Fibroblast of pulmonary artery (primary cell): ENCODE measurements at places on chromosomes 7 and 10.

DNA sequence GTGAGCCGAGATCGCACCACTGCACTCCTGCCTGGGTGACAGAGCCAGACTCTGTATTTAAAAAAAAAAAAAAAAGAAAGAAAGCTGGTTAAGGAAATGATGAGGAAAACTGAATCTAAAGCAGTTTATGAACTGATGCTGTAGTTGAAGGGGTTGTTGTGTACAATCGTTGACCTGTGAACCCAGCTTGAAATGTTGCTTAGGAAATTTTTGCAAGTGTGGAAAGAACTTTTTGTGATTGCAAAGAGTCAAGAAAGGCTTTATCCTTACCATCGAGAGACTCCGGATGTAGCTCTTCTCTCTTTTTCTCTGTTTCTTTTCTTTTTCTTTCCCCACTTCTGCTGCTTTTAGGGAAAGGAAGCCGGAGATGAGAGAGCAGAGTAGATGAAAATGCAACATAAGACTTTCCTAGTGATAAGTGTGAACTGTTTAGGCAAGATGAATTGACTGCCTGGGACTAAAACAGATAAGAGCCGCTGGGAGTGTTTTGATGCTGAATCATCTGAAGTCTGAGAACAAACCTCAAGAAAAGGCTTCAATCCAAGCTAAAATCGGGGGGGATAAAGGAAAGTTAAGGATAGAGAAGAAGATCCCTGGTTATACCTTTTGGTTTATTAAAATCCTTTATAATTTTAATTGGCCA lies 69.0 kb downstream of the TAF3 start:
- DNase-seq = peak; percentile 60

DNA sequence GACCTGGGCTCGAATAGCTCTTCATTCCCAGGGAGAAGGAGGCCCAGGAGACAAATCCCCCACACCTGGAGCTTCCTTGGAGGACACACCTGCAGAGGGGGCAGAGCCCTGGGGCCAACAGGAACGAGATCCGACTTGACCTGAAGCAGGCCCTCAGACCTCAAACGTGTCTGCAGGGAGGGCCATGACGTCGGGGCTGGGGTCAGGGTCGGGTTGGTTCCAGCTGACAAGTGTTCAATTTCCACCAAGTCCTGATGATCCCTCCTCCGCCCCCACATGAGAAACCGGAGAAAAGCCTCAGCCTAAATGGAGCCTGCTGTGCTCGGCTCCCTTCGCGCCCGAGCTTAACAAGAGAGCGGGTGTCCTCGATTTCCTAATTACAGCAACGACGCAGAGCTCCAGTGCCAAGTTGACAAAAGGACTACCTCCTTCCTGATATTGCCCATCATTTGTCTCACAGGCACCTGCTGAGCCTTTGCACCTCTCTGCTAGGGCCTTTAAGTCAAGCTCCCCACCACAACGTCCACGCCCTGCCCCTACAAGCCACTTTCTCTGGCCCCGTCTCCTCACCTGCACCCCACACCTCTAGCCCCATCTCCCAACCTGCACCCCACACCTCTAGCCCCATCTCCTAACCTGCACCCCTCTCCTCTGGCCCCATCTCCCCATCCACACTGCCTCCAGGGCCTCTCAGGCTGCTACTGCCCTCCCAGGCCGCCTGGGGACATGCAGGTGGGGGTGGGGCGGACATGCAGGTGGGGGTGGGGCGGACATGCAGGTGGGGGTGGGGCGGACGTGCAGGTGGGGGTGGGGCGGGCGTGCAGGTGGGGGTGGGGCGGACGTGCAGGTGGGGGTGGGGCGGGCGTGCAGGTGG lies 519.4 kb downstream of the GLRX3 start:
- DNase-seq = no peak

DNA sequence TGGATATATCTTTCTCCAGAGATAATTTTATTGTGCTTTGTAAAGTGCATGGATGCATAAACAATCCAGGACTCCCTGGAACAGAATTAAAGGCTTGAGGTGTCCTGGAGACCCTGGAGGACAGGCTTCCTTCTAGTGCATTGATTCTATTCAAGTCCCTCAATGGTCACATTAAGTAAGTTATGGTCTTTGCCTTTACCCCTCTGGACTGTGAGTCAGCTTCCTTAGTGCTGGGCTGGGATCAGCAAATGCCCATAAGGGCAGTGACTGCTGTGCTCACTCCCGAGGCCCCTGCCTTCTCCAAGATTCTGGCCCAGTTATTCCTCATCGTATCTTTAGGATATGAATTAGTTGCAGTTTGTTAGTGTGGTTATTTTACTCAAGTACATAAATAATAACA lies 178.7 kb upstream of the PRSS58 start:
- peak; percentile 10 for DNase-seq

DNA sequence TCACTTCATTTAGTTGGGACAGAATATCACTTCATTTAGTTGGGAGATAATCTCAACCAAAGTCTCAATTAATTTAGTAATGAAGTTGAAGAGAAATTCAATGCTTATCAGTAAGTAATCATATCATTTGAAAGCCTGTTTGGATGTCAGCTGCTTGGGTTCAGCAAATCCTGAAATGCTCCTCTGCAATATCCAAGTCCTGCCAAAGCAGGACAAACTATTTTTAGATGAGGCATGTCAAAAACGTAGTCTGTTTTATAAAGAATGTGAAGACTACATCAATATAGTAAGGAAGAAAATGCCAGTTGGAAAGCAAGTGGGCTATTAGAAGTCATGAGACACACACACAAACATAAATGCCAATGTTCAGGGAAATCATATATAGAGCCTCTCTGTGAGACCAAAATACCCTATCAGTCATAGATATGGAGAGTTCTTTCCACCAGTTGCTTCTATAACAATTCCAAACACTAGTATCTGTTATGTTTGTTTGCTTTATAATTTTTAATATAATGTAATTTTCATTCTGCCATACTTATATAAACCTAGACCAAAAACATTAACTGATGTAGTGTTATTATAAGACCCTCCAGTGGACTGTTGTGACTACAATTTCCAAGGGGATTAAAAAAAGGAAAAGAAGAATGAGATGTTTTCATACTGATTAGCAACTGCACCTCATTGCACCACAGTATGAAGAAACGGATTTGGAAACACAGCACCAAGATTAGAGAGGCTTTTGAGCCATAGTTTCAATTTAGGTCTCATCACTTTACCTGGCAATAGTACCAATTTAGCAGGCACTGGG lies 160.7 kb downstream of the LRRTM3 start:
- DNase-seq = no peak

GRCh38 chr7:88169717-88170320 lies 50.0 kb downstream of the SRI start:
- DNase-seq = peak; percentile 31

DNA sequence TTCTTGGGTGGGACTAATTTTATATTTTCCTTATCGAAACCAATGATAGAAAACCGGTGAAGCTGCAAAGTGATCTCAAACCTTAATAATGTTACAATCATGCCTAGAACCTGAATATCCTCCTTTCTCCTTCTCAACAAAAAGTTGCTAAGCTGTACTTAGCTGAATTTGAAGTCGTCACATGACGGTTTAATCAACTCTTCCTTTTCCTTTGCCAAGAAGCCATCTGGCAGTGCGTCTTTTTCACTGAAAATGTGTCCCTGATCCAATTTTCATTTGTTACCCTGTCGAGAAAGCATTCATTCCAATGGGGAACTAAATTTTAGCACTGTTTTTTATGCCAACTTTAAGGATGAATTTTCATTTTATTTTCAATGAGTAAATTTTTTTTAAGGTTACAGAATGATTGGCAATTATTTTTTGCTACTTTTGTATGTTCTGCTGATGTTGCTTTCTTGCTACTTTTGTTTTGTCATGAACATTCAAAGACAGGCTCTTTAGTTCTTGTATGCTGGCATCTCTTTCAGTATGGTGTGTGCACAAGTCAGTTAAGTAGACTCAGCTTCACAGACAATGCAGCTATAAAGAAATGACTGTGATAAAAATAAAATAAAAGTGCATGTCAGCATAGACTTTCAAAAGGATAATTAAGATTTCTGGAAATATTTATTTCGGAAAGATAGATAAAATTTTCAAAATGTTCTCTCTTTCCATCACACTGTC lies 980.0 kb downstream of the DNAJB9 start:
- DNase-seq = no peak

- no peak for DNase-seq
Measured at GRCh38 chr7:110569486-110570205, 521.3 kb upstream of the LRRN3 start.

DNA sequence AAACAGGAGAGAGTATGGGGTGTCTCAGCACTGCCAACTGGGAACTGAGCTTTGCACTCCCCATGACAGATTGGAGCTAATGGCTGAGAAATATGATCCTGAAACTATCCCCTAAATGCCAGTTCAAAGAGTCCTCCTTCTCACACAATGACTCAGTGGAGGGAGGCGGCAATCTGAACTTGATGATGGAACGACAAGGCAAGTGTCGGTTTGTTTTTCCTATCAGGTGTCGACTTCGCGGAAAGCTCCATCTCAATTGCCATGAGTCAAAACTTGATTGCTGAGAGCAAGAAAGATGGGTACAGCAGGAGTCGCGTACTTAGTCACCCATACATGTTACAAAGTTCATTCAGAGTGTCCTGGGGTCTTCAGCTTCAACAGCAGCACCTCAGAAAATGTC lies 52.5 kb downstream of the NPY start:
- DNase-seq = no peak

- DNase-seq = no peak
Measured at GRCh38 chr10:48638739-48639527, 34.1 kb upstream of the ARHGAP22 start.

GRCh38 chr10:86715156-86715795 lies 41.1 kb upstream of the BMPR1A start:
- no peak for DNase-seq

DNA sequence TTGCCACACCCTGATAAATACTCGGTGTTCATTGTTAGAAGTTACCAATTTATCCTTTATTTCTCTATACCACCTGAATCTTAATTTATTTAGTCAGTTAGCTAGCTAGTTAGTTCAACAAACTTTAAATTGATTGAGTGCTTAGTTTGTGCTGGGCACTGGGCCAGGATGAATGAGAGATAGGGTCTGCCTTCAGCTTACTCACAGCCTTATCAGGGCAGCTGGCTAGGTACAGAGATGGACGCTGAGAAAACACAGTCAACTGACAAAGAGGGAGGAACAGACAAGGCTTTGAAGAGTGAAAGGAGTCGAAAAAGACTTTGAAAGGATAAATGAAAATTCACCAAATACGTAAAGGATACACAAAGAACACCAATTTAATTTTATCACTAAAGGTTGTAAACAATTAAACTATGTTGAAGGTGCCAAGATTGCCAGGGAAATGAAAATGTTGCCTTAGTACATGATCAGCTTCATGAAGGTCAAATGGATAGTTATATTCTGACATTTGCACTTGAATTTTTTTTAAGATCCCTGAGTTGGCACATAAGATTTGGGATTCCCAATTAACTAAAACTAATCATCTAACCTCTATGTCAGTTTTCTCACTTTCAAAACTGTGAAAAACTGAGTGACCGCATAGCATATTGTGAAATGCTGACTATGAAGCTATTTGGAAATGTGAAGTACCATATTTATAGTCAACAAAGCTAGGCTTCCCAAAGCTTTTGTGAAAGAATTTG lies 2.1 kb downstream of the CAV2 start:
- no peak for DNase-seq

DNA sequence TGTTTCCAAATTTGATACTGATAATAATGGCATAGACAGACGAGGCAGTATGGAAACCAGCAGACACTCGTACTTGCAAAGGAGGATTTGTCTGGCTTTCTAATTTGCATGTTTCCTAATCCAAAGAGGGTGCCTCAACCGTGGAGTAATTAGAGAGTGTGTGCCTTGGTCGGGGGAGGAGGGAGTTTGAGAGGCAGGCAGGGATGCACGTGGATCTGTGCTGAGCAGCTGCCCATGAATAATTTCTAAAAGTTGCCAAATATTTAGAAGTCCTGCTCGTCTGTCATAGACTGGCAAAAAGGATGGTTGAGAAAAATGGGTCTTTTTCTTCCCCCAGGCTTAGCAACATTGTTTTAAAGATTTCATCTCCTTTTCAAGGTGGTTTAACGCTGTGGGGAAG lies 69.4 kb downstream of the PTPRE start:
- DNase-seq = no peak

GRCh38 chr10:113993489-113993991 lies 50.1 kb upstream of the ADRB1 start:
- no peak for DNase-seq

DNA sequence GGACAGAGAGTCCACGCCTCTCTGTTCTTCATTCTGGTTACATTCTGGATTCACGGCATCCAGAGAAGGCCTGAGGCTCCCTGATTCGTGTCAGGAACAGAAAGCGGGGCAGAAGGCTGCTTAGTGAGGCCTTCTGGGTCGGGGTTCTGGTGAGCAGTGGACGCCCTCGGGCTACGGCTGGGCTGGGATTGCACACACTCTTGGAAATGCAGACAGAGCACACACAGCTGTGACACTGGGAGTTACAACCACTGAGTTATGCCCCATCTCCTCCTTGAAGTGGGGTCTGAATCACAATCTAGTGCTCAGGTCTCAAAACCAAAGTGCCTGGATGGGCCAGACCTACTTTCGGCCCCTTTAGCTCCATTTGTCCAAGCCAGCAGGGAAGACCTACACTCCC lies 156.9 kb upstream of the GDF10 start:
- no peak for DNase-seq

GRCh38 chr10:12509794-12510100 lies 160.4 kb downstream of the CAMK1D start:
- DNase-seq = no peak

DNA sequence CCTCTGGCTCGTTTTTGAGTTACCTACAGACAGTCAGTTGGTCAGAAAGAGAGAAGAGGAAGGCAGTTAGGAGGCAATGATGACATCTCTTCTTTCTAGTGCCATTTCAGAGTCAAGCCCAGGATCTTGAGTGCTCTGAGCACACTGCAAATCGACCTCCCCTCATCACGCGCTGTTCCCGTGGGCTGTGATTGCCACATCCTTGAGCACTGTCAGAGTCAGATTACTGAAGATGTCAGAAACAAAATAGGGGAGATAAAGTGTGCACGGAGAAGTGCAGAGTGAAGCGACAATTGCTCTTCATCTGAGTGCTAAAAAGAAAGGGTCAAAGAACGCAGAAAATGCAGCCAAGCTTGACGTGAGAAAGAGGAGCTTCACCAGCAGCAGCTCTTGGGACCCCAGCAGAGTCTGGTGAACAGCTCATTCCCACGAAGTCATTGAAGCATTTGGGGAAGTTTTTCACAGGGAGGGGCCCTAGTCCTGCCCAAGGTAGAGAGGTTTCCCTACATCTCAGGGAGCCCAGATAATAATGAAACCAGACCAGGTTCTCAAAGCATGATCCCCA lies 661.7 kb upstream of the AUTS2 start:
- no peak for DNase-seq

DNA sequence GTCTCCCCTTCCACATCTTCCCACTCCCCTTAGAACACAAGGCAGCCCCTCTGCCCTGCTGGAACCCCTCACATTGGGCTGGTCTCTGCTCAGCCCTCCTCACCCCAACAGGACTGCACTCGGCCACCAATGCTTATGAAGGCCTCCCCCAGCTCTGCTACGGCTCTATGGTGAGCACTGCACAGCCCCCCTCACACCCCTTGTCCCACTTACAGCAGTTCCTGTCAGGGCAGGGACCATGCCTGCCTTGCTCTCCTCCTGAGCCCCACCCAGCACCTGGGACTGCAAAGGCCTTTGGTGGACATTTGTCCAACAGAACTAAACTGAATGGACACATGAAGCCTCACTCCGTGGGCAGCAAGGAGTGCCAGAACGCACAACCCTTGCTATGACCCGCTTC lies 171.9 kb downstream of the GRID1 start:
- DNase-seq = no peak
